Right cardiac atrium (tissue), 5 donors: ENCODE measurements at places on chromosomes 11 and 22. TPM values are rescaled to one million over a fixed set of nuclear protein-coding genes. Genes with fewer than 3 reads are reported as not detected.

- peak; percentile 67 for DNase-seq
These were observed 5.1 kb upstream of the B4GALNT4 start for GRCh38 chr11:363948-364761.

DNA sequence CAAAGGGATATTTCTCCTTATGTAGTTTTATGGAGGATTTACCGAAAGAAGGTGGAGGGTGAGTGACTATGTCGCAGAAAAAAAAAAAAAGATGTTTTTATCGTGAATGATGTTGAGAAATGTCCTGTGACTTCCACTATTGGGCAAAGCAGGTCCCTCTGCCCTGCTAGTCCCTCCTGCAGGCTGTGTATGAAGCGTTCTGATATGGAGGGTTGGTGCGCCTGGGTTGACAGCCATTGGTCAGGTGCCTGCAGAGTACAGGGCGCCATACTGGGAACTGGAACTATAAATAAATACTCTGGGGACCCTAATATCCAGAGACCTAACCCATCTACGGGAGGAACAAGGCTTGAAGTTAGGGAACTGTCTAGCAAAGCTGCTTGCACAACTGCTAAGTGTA is 1.5 kb downstream of the IL17RA start:
- DNase-seq = no peak

GRCh38 chr11:59523541-59523940 is 12.2 kb downstream of the OR4D9 start:
- no peak for DNase-seq

DNA sequence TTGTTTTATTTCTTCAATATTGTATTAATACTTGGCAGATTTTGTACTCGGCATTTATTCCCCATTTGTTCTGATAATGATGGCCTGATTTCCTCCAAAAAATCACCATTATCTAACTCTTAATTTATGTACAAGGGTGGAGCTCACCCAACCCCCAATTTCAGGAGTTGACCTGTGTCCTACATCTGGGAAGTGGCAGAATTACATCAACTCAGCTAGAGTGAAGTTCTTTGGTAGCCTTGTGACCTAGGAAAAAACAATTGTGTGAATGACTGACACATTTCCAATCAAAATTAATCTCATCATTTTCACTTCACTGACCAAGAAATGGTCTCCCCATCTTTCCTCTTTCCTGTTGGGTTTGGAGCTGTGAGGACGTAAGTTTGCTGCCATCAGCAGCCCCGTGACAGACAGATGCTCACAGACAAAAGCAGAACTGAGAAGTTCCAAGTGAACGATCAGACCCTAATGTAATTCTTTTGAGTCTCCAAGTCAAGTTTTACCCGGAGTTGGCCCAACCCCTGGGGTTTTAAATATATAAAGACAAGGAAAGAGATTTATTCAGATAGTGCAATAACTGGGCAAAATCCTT is 16.6 kb upstream of the MS4A6E start:
- DNase-seq = peak; percentile 52

- DNase-seq = no peak
These were observed 136.2 kb downstream of the ELP4 start for GRCh38 chr11:31645747-31646146.

GRCh38 chr11:93967258-93967657 is 53.9 kb upstream of the HEPHL1 start:
- DNase-seq = no peak

NARS2 gene
- polyA plus RNA-seq = 19.1 TPM

OR52I2 gene
- not detected for polyA plus RNA-seq

OR8G1 gene
- not detected for polyA plus RNA-seq
